GM12878 (cell line): ENCODE measurements at places on chromosomes 16 and 17. TPM values are rescaled to one million over a fixed set of nuclear protein-coding genes. Genes with fewer than 3 reads are reported as not detected.

- H3K36me3 ChIP-seq: no peaks in the 10 kb centered on the region
- no peaks in the 10 kb centered on the region for H3K4me1 ChIP-seq
- no peak for DNase-seq
- H3K27me3 ChIP-seq: no peaks in the 10 kb centered on the region
Observed at GRCh38 chr17:72671016-72671415, 421.5 kb downstream of the SLC39A11 start.

GRCh38 chr16:56075732-56076388 is 115.4 kb upstream of the GNAO1 start:
- no peak overlapping the region for H3K4me3 ChIP-seq
- H3K27ac ChIP-seq: no peak overlapping the region
- H3K27me3 ChIP-seq: no peaks in the 10 kb centered on the region; the same call in 1 of the 2 replicates
- no peaks in the 10 kb centered on the region for H3K4me1 ChIP-seq
- no peak for DNase-seq

DNA sequence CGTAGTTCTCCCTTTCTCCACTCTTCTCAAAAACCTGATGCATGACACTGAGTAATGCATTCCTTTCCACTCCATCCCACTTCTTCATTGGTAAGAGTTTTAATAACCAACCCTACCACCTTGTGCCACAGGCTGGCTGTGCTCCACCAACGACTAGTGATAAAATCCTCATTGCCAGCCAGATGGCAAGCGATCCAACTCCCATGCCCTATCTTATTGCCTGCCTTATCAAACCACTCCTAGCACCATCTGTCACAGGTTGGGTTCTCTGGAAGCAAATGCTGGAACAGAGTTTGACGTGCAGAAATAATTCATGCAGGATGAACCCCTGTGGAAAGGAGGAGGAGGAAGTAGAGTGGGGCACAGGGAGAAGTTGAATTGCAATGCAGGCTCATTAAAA is 99.5 kb downstream of the CHD9NB start:
- no peaks in the 10 kb centered on the region for H3K36me3 ChIP-seq
- no peak overlapping the region for H3K27ac ChIP-seq
- H3K27me3 ChIP-seq: no peaks in the 10 kb centered on the region
- no peaks in the 10 kb centered on the region for H3K4me1 ChIP-seq

DNA sequence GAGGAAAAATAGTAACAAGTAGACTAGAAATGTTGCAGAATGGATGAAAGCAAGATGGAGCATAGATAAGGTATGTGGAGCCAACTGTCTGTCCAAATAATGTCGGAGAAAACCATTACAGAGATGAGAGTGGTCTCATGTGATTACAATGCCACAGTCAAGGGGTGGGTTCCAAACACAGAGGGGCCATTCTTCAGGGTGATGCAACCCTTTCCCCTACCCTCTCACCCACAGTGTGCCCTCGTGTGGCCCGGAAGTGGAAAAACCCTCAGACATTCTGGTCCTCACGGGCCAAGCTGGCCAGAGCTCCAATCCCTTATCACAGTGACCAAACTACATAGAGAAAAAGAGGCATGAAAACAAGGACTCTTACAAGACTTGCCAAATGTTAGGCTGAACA is 17.7 kb upstream of the HS3ST3A1 start:
- H3K4me1 ChIP-seq: no peaks in the 10 kb centered on the region
- DNase-seq: no peak
- H3K36me3 ChIP-seq: no peaks in the 10 kb centered on the region
- H3K27me3 ChIP-seq: no peaks in the 10 kb centered on the region

GRCh38 chr17:10757067-10757466 is 27.2 kb upstream of the TMEM220 start:
- no peak overlapping the region for H3K4me3 ChIP-seq
- no peak overlapping the region for H3K27ac ChIP-seq
- no peaks in the 10 kb centered on the region for H3K36me3 ChIP-seq
- H3K4me1 ChIP-seq: no peaks in the 10 kb centered on the region
- no peaks in the 10 kb centered on the region for H3K27me3 ChIP-seq
- DNase-seq: no peak

DNA sequence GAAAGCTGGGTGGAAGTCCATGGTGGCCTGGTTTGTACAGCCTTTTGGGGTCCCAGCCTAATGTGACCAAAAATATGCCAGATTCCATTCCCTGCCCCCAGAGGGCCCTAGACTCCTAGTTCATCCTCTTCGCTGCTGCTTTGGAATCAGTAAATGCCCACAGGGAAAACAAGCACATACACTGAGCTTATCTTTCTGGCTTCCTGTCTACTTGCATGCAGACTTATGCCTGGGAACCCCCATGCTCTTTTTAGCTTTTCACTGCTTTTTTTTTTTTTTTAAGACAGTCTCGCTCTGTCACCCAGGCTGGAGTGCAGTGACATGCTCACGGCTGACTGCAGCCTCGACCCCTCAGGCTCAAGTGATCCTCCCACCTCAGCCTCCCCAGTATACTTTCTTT is 6.2 kb upstream of the CD300LG start:
- no peaks in the 10 kb centered on the region for H3K4me1 ChIP-seq
- no peak overlapping the region for H3K4me3 ChIP-seq
- no peak overlapping the region for H3K27ac ChIP-seq

DNA sequence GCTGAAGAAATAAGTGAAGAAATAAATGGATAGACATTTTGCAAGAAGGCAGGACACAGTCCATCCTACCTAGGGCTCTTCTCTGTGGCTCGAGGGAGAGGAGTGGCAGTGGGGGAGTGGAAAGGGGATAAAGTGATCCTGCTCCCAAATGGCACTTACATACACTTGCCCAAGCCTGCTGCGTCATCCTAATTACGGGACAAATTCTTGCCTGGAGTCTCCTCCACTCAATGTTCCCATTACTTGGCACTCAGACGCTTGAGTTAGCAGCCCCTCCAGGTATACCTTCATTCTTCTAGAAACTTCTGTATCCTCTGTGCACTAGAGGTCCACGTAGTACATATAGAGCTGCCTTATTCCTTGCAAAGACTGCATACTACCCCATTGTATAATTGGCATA is 15.7 kb upstream of the MAP3K14 start:
- H3K36me3 ChIP-seq: no peaks in the 10 kb centered on the region
- H3K4me1 ChIP-seq: peaks cover 43% of the 10 kb centered on the region
- peak overlapping the region; percentile 33 for H3K27ac ChIP-seq
- DNase-seq: no peak
- H3K4me3 ChIP-seq: no peak overlapping the region
- no peaks in the 10 kb centered on the region for H3K27me3 ChIP-seq

DNA sequence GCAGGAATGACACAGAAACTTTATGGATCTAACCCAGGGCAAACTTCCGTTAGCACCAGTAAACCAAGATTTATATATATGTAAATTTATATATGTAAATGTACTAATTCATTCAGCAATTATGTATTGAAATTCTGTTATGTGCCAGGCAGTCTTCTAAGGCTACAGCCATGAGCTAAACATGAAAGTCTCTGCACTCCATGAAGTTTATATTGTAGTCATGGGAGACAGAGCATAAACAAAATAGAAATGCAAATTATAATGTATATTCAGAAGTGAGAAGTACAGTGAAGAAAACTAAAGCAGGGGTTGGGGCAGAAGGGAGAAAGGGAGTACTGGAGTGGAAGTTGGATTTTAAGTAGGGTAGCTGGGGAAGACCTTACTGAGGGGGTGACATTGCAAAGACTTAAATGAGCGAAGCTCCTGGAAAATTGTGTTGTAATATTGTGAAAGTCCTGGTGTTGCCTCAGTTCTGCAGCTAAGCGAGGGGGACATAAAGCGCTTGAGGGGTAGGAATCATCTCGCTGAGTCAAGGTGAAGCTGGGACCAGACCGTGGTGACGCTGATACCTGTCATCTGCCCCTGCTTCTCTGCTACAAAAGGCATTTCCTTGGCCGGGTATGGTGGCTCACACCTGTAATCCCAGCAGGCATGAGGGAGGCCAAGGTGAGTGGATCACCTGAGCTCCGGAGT is 64.8 kb downstream of the YPEL2 start:
- no peak overlapping the region for H3K27ac ChIP-seq
- H3K27me3 ChIP-seq: no peaks in the 10 kb centered on the region
- DNase-seq: no peak
- H3K4me3 ChIP-seq: no peak overlapping the region
- no peaks in the 10 kb centered on the region for H3K36me3 ChIP-seq

GRCh38 chr16:85471469-85472431 is 141.4 kb upstream of the GSE1 start:
- H3K4me1 ChIP-seq: no peaks in the 10 kb centered on the region
- H3K27me3 ChIP-seq: 0 out of 2 replicates have a peak, but pooled peaks cover 8% of the 10 kb centered on the region
- DNase-seq: no peak
- no peak overlapping the region for H3K4me3 ChIP-seq

The SPNS2 gene
- total RNA-seq: 0.28 and 0.56 TPM in 2 replicates

The SEPTIN12 gene
- not detected in 2 replicates for total RNA-seq

The OR4D1 gene
- total RNA-seq: not detected in 2 replicates

The MSLN gene
- total RNA-seq: not detected in 2 replicates

The CSH2 gene
- not detected in 2 replicates for total RNA-seq

The PFAS gene
- 113 and 122 TPM in 2 replicates for total RNA-seq

The CCDC43 gene
- total RNA-seq: 22.6 and 25.7 TPM in 2 replicates

The SDR42E1 gene
- total RNA-seq: 2.6 and 3.2 TPM in 2 replicates

The ABCC11 gene
- total RNA-seq: not detected in 2 replicates
